ENCODE measurements at places on chromosomes 3 and 15. TPM values are rescaled to one million over a fixed set of nuclear protein-coding genes. Genes with fewer than 3 reads are reported as not detected.

The HGD gene
- 420 TPM for polyA plus RNA-seq

The GOLGA8R gene
- polyA plus RNA-seq: 0.08 TPM

The MYZAP gene
- polyA plus RNA-seq: not detected

The IL17RE gene
- polyA plus RNA-seq: 36.3 TPM

The ASB14 gene
- polyA plus RNA-seq: not detected

The CCDC39 gene
- polyA plus RNA-seq: not detected

The CHRM5 gene
- not detected for polyA plus RNA-seq

The RTP3 gene
- not detected for polyA plus RNA-seq

The MORC1 gene
- not detected for polyA plus RNA-seq

The CIDEC gene
- 19.6 TPM for polyA plus RNA-seq

The AP3B2 gene
- not detected for polyA plus RNA-seq

The SNURF gene
- 2.4 TPM for polyA plus RNA-seq

The FAM81A gene
- not detected for polyA plus RNA-seq

The SI gene
- polyA plus RNA-seq: not detected

The PLCH1 gene
- 2.0 TPM for polyA plus RNA-seq

The TNNC1 gene
- 36.4 TPM for polyA plus RNA-seq

The ALAS1 gene
- 39.0 TPM for polyA plus RNA-seq

The SKOR1 gene
- polyA plus RNA-seq: 0.11 TPM

The SLC2A2 gene
- 15.5 TPM for polyA plus RNA-seq

The GABRA5 gene
- not detected for polyA plus RNA-seq

Data from HepG2 (cell line).